ENCODE measurements at places on chromosomes 6 and 20.

DNA sequence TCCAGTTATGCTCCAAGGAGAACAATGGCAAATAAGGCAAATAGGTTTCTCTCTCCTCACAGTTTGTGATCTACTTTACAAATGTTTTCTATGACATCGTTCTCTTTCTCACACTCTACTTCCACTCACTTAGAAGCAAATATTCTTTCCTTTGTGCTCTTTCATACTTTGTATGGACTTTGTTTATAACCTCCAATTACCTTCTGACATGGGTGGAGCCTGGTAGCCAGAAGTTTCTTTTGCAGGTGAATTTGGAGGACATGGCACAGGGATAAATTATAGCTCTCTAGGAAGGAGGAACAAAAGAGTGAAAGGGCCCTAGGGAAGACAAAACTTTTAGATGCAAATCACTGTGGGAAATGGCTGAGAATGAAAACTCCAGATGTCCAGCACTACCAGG lies 69.3 kb downstream of the OPN5 start:
- DNase-seq: no peak

- no peak for DNase-seq
Observed at GRCh38 chr6:84774157-84774984, 10.0 kb upstream of the TBX18 start.

DNA sequence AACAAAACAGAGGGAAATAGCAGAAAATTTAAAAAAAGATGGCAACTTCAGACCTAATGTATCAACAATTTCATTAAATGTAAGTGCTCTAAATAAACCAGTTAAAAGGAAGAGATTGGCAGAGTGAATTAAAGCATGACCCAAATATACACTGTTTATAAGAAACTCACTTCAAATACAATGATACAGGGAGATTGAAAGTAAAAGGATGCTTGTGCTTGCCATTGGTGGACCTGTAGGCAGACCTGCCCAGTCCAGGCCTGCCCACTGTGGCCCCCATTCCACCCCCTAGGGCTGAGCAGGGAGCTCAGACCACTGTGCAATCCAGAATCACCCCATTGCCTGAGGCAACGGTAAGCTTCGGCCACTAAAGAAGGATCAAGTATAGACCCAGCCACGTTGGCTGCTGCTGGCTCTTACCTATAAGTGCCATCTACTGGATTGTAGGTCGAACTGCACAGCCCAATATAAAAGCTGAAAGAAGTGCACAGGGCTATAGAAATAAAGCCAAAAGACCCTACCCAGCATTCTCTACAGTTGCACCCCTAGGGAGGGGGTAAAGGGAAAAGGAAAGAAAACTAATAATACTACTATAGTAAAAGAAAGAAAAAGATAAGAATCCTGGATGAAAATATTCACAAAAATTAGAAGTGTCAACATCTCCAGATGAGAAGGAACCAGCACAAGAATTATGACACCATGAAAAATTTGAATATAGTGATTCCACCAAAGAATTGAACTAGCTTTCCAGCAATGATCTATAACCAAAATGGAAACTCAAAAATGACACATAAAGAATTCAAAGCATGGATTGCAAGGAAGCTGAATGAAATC lies 36.1 kb downstream of the PSMB1 start:
- peak; percentile 15 for DNase-seq

GRCh38 chr6:53994201-53994600 lies 117.0 kb upstream of the MLIP start:
- no peak for DNase-seq

DNA sequence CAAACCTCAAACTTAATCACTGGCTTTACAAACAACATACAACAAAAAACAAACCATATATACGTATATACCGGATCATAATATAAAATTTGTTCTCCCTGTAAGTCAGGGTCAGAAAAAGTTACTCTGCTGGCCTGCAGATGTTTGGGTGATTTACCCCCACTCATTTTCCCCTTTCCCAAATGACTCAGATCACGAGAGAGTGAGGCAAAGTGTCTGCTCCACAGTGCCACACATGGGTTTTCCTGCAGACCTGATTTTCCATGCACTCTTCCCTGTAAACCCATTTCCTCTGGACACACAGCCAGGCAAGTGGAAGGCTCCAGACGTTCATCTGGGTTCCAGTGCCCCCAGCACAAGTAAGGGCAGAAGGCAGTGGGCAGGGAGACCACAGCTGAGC lies 23.5 kb downstream of the GFOD1 start:
- no peak for DNase-seq

GRCh38 chr20:15111654-15112053 lies 774.2 kb upstream of the FLRT3 start:
- DNase-seq: no peak

- DNase-seq: no peak
Observed at GRCh38 chr6:131197716-131198115, 62.4 kb downstream of the AKAP7 start.

DNA sequence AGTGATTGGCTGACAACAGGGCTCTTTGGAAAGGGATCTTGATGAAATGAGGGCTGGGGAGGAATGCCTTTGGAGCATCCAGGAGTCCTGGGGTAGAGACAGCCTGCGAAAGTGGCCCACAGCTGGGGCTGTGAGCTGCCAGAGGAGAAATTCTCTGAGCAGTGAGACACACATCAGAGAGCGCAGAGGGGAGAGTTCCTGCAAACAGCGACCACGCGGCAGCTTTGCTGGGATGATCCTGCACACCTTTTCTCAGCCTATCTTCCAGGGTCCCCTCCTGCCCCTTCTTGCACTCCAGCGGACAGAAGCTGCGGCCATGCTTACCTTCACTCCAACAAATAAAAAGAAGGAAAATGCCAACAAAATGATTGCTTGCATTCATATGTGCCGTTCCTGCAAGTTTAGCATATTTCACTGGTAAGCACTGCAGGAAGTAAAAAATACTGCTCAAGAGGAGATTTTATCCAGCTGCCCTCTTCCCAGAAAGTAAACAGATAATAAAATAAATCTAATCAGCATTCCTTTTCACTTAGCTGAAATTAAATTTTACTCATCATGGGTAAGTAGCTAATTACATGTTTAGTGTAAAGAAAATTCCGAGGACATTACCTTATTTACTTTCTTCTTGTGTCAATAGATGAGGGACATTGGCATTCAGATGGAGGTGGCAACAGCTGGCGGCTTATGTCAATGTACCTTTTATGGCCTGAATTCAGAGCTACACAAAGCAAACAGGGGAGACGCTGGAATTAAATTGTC lies 339.9 kb upstream of the ARID1B start:
- no peak for DNase-seq

Measured in NCI-H2081 treated with DMSO at 0.1 percent for 48 hours (cell line).